Hematopoietic multipotent progenitor cell treated with erythropoietin and hydrocortisone succinate and interleukin-3 and kit ligand, for 4 days (in vitro differentiated cells): ENCODE measurements at places on chromosomes 12 and 14.

DNA sequence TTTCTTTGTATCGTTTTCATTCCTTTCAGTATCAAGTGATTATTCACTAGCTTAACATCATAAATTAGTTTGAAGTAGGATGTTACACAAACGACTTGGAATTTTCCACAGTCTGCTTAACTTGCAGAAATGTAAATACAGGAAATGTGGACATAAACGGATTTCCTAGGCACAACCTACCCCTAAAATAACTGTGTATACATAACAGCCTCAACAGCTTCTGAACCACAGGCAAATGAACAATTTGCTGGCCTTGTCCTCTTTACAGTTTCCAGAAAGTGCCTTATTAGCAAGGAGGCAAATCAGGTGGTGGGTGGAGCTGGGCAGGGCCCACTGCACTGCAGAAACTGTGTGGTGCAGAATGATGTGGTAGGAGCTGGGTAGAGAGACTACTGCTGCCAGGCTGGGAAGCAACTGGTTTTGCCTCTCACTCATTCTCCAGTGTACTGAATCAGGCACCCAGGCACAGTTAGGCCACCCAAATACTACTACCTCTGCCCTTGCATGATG lies 14.1 kb downstream of the DRAM1 start:
- peak; percentile 83 for DNase-seq

- DNase-seq: no peak
Measured at GRCh38 chr14:33390335-33390734, 451.7 kb downstream of the NPAS3 start.

DNA sequence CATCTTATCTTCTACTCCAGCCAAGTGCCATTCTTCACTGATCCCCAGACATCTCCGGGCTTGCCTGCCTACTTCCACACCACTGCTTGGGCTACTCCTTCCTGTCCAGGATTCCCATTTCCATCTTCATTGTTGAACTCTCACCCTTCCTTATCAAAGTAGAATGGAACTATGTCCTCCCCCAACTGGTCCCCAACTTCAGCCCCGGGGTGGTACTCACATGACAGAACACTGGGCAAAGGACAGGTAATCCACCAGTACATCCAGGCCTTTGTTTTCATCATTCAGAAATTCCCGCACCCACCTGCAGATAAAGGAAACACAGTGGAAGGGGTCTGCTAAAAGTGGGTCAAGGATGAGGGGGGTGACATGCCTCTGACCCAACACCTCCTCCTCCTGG lies 38.4 kb downstream of the PRPF40B start:
- no peak for DNase-seq

- DNase-seq: no peak
Measured at GRCh38 chr12:44847403-44847802, 28.7 kb downstream of the NELL2 start.

DNA sequence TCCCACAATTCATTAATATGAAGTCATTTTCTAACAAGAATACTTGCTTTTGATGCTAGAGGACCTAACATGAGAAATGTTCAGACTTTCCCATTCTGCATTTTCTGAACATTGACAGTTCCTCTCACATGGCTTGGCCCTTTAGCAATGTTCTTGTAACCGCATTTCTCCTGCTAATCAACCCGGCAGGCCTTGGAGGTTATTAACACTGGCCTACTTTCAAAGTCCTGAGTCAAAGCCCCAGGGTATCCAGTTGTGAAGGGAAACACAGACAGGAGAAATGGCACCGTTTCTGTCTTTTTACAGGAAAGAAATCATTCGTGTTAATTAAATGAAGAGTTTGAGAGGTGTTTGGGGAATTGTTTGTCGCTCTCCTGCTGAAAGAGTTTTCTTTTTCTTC lies 446.5 kb upstream of the MIS18BP1 start:
- DNase-seq: no peak

DNA sequence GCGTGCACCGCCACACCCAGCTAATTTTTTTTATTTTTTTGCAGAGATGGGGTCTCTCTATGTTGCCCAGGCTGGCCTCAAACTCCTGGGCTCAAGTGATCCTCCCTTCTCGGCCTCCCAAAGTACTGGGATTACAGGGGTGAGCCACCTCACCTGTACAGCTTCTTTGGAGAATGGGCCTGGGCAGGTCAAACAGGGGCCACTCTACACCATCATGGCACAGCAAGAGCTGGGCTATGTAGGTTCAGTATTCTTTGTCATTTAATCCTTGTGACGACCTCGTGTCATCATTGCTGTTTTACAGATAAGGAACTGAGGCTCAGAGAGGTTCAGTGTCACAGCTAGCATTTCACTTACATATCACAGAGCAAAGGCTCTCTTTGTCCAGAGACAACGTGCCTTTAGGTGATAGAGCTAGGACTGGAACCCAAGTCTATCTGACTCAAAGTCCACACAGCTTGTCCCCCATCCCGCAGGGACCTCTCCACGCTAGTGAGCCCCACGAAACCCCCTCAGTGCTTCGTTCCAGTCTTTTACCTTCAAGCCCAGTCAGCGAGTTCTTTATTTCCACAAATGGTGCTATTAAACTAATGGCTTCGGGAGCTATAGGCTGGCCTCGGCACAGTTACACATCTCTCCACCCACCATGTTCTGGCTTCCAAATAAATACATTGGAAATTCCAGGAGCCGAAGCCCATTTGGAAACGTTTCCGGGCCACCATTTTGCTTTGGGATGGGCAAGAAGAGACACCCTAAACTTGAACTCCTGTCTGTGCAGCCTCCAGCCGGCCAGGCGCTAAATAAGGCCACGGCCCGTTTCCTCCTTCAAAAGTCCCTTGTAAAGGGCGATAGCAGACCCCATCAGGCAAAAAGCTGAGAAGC lies 660 bp upstream of the MAP1LC3B2 start:
- peak; percentile 62 for DNase-seq

- peak; percentile 22 for DNase-seq
Measured at GRCh38 chr12:57216921-57217879, 606 bp downstream of the NXPH4 start.

GRCh38 chr14:89214221-89214965 lies 202.6 kb downstream of the FOXN3 start:
- no peak for DNase-seq

DNA sequence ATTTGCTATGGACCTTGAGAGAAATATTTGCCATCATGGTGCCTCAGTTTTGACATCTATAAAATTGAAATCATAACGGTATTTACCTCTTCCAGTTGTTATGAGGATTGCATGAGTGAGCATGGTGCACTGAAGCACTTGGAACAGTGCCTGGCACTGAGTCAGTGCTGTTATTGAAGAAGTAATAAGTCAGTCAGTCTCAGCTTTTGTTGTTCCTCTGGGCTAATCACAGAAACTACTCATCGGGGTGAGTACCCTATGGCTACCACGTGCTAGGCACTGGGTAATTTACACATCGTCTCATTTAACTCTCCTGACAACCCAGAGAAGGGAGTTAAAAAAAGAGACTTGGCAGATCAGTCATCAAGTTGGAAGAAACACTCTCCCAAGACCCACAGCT lies 159.5 kb upstream of the NRXN3 start:
- DNase-seq: no peak

GRCh38 chr12:85299053-85299452 lies 19.0 kb downstream of the ALX1 start:
- no peak for DNase-seq

DNA sequence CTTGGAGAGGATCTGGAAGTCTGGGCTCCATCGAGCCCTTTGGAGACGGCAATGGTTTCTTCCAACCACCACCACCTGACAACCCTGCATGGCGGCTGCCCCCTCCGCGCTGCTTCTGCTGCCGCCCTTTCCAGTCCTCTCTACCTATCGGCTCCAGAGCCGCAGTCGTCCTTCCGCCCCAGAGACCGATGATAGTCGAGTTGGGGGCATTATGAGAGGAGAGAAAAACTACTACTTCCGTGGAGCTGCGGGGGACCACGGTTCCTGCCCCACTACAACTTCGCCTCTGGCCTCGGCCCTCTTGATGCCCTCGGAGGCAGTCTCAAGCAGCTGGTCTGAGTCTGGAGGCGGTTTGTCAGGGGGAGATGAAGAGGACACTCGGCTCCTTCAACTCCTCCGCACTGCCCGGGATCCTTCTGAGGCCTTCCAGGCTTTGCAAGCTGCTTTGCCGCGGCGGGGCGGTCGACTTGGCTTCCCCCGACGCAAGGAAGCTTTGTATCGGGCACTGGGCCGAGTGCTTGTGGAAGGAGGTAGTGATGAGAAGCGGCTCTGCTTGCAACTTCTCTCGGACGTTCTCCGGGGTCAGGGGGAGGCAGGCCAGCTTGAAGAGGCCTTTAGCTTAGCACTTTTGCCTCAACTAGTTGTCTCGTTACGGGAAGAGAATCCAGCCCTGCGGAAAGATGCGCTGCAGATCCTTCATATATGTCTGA lies 499 bp downstream of the TOGARAM1 start:
- DNase-seq: peak; percentile 83

- DNase-seq: no peak
Measured at GRCh38 chr14:100594625-100594951, 7.4 kb upstream of the BEGAIN start.

DNA sequence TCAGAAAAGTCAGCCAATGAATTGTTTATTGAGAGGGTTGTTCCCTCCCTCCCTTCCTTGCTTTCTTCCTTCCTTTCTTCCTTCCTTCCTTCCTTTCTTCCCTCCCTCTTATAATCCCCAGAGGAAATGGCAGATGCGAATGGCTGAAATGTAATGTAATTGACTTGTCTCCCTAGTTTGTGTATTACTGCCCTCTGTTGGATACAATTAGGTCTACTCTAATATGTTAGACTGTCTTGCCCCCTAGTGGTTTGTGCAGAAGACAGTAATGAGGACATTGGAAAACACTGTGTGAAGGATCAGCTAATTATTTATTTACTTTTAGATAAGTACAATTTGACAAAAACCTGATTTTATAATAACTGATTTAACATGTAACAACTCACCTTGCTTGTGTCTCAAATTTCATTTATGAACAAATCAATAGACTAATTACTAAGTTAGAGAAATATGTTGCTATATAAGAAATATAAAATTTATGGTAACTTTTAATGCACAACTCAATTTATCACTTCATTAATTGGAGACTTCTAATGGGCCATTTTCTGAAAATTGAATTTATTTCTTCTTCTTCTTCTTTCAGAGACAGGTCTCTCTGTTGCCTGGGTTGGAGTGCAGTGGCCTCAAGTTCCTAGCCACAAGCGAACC lies 229.8 kb upstream of the LRIG3 start:
- peak; percentile 92 for DNase-seq

DNA sequence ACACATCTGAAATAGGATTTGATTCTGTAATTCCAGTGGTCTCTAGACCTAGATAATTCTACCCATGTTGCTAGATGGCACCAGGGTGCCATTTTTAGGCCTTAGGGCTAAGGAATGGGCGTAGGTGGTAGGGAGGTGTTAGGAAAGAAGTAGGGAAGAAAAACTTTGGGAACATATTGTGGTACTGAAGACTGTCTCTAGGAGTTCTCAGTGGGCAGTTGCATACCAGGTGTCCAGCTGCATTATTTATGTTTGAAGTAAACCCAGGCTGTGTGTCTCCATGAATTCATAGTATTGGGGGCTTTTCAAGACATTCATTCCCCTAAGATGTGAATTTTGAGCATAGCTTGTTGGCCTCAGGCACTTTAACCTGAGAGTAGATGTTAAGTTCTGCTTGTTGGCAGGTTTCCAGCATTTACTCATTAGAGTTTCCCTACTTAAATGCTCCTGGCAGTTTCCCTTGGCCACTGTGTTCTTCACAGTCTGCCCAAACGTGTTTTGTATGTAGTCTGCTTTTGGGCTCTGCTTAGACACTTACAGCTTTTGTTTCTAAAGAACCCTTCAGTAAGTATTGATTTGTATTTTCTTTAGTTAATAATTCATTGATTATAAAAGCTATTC lies 31.5 kb upstream of the CCT2 start:
- peak; percentile 36 for DNase-seq

DNA sequence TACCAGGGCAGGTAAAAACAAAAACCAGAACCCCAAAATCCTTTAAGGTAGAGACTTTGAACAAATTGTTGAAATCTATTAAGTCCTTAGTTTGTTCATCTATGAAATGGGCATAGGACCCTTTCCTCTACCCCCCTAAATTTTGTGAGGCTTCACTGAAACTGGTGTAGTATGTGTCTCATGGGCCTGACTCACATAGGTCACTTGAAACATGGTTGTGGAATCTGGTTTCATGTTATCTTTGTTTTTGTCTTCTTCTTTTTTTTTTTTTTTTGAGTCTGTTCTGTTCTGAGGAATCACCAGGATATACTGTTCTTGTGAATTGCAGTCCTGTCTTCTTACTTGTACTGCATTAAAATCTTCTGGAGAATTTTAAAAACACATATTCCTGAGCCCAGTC lies 202.2 kb downstream of the KTN1 start:
- DNase-seq: no peak

- DNase-seq: no peak
Measured at GRCh38 chr12:126547905-126548304, 1482.7 kb downstream of the AACS start.

- DNase-seq: no peak
Measured at GRCh38 chr12:114690267-114691135, 6.5 kb upstream of the TBX3 start.

- no peak for DNase-seq
Measured at GRCh38 chr12:7064516-7064915, 4.0 kb downstream of the C1S start.

GRCh38 chr12:46537387-46537955 lies 164.9 kb upstream of the SLC38A2 start:
- DNase-seq: no peak

GRCh38 chr12:131087302-131087818 lies 133.7 kb downstream of the ADGRD1 start:
- no peak for DNase-seq

- peak; percentile 16 for DNase-seq
Measured at GRCh38 chr12:30613119-30613830, 82.4 kb downstream of the IPO8 start.

DNA sequence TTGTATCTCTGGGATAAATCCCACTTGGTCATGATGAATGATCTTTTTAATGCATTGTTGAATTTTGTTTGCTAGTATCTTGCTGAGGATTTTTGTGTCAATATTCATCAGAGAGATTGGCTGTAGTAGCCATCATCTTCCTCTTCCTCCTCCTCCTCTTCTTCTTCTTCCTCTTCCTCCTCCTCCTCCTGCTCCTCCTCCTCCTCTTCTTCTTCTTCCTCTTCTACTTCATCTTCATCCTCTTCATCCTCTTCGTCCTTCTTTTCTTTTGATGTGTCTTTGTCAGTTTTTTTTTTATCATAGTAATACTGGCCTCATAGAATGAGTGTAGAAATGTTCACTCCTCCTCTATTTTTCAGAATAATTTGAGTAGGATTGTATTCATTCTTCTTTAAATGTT lies 15.4 kb upstream of the PPM1H start:
- no peak for DNase-seq

- no peak for DNase-seq
Measured at GRCh38 chr14:58862416-58863160, 224.8 kb downstream of the DACT1 start.
